Hematopoietic multipotent progenitor cell treated with erythropoietin and hydrocortisone succinate and interleukin-3 and kit ligand, for 6 days (in vitro differentiated cells): ENCODE measurements at places on chromosomes 11 and 22.

GRCh38 chr11:100806296-100806695 is 119.2 kb downstream of the ARHGAP42 start:
- no peak for DNase-seq

- DNase-seq: no peak
These were observed 4.5 kb upstream of the EIF3F start for GRCh38 chr11:7982582-7983119.

GRCh38 chr11:79501707-79502106 is 60.9 kb upstream of the TENM4 start:
- no peak for DNase-seq

DNA sequence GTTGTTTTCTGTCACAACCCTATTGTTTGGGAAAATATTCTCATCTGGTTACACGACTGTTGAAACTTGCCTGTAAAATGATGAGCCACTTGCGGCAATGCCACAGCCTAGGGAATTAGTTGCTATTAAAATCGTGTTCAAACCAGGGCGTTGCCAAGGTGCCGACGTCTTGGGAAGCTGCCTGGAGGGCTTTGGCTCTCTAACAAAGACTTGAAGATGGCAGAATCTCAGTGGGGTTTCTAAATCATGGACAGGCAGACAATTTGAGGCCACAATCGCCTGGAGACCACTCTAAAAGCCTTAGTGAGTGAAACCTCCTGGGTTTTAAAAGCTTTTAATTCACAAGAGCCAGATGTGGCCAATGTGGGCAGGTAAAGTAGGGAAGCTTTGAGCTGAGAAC is 117.2 kb upstream of the BMAL1 start:
- no peak for DNase-seq

- no peak for DNase-seq
These were observed 7.9 kb upstream of the SPON1 start for GRCh38 chr11:13954591-13954990.

DNA sequence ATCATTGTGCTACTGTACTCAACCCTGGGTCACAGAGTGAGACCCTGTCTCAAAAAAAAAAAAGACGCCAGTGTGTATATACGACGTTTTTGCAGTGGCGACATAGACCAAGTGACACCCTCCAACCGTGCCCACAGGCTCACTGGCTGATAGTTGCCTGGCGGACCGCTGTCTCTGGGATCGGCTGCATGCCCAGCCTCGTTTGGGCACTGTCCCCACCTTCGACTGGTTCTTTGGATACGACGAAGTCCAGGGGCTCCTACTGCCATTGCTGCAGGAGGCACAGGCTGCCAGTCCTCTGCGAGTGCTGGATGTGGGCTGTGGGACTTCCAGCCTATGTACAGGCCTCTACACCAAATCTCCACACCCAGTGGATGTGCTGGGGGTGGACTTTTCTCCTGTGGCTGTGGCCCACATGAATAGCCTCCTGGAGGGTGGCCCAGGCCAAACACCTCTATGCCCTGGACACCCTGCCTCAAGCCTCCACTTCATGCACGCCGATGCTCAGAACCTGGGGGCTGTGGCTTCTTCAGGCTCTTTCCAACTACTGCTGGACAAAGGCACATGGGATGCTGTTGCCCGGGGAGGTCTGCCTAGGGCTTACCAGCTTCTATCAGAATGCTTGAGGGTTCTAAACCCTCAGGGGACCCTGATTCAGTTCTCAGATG is 1.3 kb downstream of the CSKMT start:
- peak; percentile 34 for DNase-seq

- no peak for DNase-seq
These were observed 19.8 kb downstream of the GALNT18 start for GRCh38 chr11:11602011-11602410.

DNA sequence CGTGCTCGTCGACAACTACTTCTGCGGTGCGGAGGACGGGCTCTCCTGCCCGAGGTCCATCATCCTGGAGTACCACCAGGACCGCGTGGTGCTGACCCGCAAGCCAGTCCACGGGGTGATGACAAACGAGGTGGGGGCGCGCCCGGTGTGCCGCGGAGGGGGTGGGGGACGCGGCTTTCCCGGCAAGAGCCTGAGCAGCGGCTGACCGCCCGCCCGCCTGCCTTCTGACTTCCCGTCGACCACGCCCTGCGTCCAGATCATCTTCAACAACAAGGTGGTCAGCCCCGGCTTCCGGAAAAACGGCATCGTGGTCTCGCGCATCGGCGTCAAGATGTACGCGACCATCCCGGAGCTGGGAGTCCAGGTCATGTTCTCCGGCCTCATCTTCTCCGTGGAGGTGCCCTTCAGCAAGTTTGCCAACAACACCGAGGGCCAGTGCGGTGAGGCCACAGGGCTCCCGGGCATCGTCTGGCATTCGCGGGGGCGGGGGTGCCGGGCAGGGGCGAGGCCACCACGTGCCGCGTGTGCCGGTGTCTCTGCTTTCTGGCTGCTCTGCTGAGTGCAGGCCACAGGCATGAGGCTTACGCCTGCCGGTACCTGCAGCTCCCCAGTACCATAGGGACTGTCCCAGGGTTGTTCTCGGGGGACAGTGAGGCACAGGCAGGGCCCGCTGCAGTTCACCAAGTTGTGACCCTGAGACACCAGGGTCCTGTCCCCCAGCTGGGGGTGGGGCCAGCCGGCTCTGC is 28.5 kb upstream of the MUC5B start:
- DNase-seq: no peak

- no peak for DNase-seq
These were observed 26.1 kb downstream of the UBE2L3 start for GRCh38 chr22:21593406-21594232.

DNA sequence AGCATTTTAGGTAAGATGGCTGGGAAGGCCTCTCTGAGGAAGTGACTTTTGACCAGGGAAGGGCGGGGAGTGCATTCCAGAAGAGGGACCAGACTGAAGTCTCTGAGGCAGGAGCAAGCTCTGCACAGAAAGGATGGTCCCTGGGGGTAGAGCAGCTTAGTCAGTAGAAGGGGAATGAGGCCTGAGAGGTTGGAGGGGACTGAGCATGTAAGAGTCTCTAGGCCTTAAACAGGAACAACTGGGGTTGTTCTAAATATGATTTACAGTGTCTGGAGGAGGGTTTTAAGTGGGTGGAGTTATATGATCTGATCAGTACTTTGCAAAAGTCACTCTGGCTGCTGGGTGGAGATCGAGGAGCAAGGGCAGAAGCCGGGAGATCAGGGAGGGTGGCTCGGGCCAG is 31.7 kb upstream of the TEF start:
- DNase-seq: peak; percentile 39

- no peak for DNase-seq
These were observed 4.2 kb downstream of the RAB3IL1 start for GRCh38 chr11:61912991-61913698.

- no peak for DNase-seq
These were observed 103.5 kb upstream of the BMAL1 start for GRCh38 chr11:13174090-13174489.

GRCh38 chr22:38327805-38328204 is 10.6 kb upstream of the CSNK1E start:
- no peak for DNase-seq

GRCh38 chr11:3037040-3037944 is 19.9 kb downstream of the CARS1 start:
- DNase-seq: peak; percentile 89

DNA sequence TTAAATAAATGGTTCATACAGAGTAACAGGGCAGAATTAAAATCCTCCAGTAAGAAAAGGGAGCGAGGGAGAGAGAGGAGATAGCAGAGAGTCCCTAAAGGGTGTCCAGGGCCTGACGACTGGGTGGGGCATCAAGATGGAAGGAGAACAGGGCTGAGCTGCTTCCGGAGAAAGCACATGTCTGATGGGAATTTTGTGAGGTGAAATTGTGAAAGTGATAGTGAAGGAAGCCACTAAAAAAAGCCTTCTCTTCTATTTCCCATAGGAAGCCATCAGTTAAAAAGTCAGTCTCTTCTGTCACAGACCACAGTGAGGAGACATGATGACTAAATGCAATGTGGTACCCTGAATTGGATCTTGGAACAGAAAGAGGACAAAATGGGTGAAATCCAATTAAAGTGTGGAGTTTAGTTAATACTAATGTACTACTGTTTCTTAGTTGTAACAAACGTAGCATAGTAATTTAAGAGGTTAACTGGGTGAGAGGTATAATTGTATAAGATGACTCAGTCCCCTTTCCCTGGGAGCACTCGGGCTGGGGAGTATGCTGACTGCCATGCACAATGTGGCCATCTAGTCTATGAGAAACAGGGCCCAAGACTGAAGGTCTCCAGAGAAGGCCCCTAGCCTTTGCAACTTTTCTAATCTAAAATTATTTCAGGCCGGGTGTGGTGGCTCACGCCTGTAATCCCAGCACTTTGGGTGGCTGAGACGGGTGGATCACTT is 29.5 kb upstream of the FCHSD2 start:
- no peak for DNase-seq

DNA sequence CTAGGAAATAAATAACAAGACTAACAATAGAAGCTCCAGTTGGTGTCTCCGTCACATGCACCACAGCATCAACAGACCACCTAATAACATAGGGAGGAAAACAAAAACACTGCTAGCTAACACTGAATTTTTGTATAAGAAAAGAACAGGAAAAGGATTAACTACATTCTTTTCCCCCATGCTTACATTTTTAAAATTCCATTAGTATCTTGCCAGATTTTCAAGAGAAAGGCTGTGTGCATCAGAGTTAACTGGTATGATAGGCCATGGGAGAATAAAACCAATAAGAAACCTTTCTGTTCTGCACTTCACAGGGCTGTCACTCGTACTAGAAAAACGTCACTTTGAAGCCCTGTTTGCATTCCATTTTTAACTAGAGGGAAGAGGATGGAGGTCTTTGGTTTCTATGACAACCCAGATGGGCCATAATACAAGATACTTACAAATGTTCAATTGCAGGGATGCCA is 79.0 kb downstream of the LARGE2 start:
- DNase-seq: no peak

- no peak for DNase-seq
These were observed 4.7 kb downstream of the RTCB start for GRCh38 chr22:32407312-32407711.

GRCh38 chr11:83979593-83979992 is 693.4 kb upstream of the CCDC90B start:
- DNase-seq: no peak

DNA sequence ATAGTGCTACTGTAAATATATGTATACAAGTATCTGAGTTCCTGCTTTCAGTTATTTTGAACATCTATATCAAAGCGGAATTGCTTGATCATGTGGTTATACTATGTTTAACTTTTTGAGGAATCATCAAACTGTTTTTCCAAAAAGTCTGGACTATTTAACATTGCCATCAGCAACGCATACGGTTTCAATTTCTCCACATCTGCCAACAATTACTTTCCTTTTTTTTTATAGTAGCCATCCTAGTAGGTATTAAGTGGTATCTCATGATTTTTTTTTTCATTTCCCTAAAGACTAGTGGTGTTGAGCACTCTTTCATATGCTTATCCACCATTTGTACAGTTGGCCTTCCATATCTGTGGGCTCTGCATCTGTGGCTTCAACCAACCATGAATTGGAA is 1.3 kb upstream of the UBE4A start:
- DNase-seq: no peak

- DNase-seq: no peak
These were observed 682.2 kb upstream of the RAG2 start for GRCh38 chr11:37280200-37280599.

GRCh38 chr22:17786435-17787161 is 12.3 kb upstream of the BID start:
- DNase-seq: peak; percentile 92
